NCI-H2171 treated with DMSO at 0.1 percent for 48 hours (cell line): ENCODE measurements at places on chromosomes 6 and 20.

DNA sequence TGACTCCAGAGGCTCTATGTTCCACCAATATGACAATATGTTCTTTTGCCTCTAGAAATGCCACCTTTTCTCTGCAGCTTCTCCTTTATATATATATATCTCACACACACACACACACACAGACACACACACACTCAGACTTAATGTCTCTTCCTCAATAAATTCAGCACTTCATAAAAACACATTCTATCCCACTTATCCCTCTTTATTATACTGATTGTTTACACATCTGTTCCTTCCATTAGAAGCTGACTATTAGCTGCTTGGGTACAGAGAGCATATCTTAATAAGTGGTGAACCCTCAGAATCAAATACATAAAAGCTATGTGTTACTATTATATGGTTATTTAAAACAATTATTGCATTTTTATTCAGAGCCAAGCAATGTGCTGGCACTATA, 23.3 kb downstream of the NRSN1 start:
- DNase-seq, result no peak

DNA sequence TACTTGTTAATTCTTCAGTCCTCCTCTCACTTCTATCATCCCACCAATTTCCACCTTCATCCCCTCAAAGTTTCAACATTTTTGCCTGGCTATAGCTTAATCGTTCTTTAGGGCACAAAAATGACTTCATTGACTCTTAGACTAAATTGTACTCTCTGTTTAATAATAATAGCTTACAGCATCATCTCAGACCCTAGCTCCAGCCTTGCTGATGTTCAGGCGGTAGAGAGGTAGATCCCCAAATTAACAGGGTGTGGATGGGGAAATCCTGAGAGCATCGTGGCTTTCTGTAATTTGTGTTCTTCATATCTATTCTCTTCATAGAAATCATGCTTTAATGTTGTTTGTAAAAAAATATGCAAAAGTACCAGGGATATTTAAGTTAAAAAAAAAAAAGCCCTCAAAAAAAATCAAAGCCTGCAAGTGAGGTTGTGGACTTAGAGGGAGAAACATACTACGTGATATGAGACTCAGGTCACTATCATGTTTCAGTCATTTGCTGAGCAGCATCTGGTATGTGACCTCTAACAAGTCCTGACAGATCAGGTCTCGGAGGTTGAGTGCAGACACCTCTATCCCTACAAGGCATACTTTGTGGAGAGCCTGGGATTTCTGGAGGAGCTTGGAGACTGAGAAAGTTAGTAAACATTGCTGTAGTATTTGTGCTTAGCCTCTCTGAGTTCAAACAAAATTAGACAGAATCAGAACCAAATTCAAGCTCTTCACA, 1063.3 kb upstream of the CITED2 start:
- DNase-seq, result peak; percentile 89

GRCh38 chr6:161459008-161459615, 185.3 kb upstream of the AGPAT4 start:
- no peak for DNase-seq

- no peak for DNase-seq
Measured at GRCh38 chr6:127884134-127884533, 16.7 kb downstream of the THEMIS start.

DNA sequence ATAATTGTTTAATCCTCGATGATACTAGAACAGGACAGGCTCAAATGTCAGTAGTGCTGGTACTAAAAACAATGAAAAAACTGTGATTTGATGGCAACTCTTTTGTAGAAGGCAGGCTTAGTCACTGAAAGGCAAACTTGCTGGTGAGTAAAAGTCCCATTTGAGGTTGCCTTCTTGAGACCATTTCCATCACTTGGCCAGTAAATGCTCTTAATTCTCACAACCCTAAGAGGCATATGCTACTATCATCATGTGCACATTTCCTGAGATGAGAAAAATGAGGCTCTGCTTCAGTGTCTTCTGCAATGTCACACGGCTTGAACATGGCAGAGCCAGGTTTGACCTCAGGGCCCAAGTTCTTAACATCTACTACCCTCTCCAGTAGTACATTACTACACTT, 9.9 kb downstream of the AKIRIN2 start:
- DNase-seq, result no peak

GRCh38 chr20:63953764-63954429, 2.3 kb downstream of the UCKL1 start:
- no peak for DNase-seq

DNA sequence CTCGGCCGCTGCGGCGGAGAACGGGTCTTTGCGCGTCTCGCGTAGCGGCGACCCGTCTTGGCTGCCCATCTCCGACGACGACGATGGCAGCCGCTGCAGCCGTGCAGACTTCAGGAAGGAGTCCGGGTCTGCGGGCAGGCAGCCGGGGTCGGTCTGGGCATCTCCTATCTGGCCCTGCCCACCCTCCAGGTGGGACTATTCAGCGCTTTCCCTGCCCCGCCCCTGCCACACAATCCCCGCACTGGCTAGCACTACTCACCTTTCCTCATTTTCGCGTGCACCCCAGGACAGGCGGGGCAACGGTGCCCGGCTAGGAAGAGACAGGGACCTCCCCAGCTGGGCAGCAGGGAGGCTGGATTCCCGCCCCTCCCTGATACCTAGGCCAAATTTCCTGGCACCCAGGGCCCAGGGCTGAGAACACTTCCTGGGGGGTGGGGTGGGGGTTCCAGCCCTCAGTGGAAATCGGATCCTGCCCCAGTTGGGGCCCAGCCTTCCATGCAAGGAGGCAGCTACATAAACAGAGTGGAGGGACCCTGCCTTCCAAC, 9.2 kb downstream of the GGT7 start:
- no peak for DNase-seq

- DNase-seq, result peak; percentile 19
Measured at GRCh38 chr20:64006902-64007301, 26.0 kb downstream of the PRPF6 start.

DNA sequence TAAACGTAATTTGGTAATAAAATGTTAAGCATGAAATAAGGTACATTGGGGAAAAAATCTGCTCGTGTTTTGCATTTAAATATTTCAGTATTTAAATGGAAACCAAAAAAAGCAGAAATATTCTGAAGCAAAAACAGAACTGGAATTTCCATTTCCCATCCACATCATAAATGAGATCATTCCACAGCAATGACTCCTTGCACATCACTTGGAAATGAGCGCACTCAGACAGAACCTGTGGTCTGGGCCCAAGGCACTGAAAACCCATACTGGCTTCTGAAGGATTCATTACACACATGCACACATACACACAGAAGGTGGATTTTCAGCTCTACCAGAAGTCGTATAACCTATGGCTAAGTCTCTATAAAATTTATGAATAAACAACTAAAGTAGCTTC, 174.8 kb downstream of the IBTK start:
- DNase-seq, result peak; percentile 37

DNA sequence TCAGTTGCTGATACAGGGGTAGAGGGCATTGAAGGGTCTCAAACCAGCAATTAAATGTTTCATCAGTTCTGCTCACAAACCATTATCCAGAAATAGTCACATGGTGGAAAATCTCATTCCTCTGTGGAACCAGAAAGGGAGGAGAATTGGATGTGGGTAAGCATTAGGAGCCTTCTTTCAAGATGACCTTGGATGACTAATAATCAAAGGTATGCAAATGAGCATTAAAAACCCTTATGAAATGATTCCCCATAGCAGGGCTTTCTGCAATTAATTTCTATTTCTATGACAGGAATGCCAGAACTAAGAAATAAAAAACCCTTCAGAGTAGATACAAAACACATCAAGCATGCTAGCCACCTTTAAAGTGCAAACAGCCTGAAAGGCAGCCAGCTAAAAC, 37.4 kb upstream of the HCRTR2 start:
- DNase-seq, result no peak

DNA sequence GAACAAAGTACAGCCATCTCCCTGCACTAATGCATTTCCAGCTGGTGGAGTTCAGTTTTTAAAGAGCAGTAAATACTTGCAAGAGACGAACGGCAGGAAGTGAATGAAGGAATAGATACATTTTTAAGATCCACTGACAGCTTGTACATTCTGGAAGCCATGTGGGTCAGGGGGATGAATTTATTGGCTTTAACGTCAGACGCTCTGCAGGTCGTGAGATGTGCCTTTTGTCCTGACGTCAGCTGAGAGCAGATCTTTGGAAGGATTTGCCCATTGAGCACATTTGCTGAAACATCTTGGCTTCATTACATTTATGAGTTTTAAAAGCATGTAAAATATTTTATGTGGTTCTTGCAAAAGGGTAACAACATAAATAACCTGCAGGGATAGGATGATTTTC, 29.5 kb upstream of the SALL4 start:
- no peak for DNase-seq

DNA sequence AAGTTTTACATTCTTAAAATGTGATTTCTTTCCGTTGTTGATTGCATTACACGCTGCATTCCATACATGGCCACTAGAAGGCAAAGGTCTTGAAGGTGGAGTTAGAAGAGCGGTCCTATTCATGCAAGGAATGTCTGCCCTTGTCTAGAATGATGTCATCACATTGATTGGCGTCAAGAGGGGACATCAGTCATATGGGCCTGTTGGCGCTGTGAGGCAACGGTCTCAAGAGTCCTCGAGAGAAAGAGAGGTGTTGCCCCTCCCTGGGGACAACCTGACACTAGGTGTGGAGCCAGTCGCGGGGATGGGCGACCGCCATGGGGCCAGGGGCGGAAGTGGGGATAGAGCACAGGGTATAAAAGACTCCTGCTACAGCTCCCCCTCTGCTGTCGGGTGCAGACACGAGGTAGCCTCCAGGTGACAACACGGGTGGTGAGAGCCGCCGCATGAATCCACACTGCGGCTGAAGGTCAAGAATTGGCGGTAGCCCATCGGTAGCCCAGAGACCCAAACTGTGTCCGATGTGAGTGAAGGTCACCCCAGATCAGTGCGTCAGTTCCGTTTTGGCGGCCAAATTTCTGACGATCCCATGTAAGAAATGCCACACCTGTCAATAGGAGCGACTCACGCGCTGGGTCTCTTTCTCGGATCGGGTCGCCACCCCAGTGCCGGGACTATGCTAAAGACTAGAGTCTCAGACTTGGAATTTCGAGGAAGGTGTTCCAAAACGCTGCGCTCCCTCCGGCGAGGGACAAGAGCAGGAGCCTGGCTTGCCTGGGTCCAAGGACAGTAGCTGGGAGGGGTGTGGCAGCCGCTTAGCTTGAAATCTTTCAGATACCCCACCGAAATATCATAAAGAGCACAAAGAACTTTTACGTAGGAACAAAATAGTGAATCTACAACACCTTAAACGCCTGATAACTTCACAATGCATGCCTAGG, 93.2 kb upstream of the ZNF184 start:
- no peak for DNase-seq

- DNase-seq, result no peak
Measured at GRCh38 chr6:170276369-170277057, 14.4 kb downstream of the DLL1 start.

- no peak for DNase-seq
Measured at GRCh38 chr6:43608807-43609206, 20.3 kb downstream of the GTPBP2 start.

GRCh38 chr6:40312213-40313015, 274.8 kb downstream of the LRFN2 start:
- DNase-seq, result no peak

- DNase-seq, result no peak
Measured at GRCh38 chr6:110048221-110048875, 70.2 kb downstream of the GPR6 start.

DNA sequence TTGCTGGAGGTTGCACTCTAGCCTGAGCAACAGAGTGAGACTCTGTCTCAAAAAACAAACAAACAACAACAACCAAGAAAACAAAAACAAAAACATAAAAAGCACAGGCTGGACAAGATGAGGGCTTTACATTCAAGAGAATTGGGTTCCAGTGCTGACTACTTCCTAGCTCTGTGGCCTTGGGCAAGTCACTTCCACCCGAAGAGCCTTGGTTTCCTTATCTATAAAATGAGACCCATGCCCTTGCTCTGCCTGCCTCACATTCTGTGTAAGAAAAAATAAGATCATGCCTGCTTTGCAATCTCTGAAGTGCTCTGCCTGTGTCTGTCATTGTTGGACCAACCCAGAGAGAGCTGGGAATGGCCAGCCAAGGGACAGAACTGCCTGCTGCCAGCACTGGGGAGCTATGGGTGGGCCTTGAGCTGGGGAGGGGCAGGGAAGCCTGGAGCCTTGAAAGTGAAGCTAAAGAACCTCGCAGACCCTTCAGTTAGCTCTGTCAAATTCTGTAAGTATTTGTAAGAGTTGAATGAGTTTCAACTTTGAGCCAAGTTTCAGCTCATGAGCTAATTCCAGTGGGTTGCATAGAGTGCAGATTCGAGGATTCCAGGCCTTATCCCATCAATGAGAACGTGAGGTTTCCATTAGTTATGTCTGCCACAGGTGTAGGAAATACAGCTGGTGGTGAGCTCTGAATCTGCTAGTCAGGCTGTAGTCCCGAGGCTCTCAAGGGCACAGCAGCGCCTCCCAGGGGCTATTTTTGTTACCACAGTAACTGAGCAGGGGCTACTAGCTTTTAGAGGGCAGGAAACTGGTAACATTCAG, 93.2 kb downstream of the DLGAP4 start:
- DNase-seq, result peak; percentile 23

DNA sequence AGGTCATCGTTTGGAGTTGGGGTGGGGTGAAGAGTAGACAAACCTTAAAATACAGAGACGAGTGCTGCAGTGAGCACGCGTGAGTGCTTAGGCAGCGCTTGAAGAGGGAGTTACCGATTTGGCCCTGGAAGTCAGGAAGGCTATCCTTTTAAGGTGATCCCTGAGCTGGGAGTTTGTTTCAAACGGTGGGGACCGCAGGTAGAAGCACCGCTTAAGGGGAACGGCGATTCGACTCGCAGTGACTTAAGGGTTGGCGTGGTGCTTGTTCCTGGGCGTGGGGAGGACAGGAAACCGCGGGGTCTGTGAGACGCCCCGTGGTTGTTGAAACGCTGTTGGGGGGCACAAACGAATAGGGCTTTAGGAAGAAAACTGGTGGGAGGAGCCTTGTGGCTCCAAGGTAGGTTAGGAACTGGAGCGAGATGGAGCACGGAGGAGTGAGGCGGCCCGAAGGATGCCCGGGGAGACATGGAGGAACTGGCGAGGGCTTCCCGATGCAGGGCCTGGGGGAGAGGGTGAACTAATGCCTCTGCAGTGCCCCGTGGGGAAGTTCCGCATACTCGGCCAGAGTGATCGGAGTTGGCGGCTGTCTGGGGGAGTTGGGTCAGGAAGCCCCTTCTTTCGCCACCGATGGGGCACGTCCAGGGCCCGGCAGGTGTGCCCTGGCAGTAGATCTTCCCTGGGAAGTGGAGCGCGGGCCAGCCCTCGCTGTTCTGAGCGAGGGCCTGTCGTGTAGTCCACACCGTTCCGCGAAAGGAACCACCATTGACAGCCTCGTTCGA, 1.3 kb upstream of the CDYL start:
- no peak for DNase-seq

DNA sequence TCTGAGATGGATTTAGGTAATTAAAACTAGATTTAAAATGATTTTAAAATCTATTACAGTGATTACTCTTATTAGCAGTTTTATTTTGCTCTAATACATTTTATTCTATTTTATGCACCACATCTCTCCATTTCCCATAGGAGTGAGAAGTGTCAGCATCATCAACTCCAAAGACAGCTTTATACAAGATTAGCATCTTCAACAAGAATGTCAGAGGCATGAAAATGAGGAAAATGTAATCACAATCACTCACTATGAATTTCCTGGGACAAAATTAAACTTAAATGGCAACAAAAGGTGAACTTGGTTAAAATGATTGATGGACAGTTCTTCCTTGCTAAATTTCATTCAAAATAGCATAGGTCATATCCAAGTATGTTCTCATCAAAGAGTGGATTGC, 19.8 kb downstream of the HDGFL1 start:
- no peak for DNase-seq
